ENCODE measurements at places on chromosomes 13 and 19.
A peak's percentile ranks its signal among the peaks of the same experiment; 100 is the strongest.

DNA sequence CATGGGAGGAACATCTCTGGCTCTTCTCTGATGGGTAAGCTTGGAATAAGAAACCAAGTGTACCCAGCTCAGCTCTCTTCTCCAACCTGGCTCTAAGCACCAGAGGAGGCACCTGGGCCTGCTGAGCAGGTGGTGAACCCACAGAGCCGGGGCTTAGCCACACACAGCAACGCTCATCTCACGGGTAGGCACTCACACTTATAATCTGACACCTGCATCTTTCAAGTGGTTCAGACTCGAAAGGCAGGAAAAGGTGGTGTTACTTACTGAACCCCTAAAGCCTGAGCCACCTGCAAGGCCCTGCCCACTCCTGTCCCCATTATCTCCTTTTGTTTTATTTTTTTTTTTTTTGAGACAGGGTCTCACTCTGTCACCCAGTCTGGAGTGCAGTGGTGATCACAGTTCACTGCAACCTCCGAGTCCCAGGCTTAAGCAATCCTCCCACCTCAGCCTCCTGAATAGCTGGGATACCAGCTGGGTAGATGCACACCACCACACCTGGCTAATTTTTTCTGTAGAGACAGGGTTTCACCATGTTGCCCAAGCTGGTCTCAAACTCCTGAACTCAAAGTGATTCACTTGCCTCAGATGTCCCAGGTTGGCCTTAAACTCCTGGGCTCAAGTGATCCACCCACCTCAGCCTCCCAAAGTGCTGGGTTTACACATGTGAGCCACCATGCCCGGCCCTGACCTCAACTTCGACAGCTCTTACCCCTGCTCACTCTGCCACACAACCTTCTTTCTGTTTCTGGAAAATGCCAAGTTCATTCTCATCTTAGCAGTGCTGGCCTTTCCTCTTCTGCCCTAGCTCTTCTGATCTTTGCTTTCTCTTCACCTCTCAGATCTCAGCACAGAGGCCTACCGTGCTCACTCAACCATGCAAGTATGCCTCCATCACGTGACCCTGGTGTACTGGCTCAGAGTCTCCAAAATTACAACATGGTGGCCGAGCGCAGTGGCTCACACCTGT is 9.7 kb downstream of the FBXL12 start:
- DNase-seq: no peak

GRCh38 chr19:20444202-20444885 is 121.2 kb downstream of the ZNF737 start:
- no peak for DNase-seq

DNA sequence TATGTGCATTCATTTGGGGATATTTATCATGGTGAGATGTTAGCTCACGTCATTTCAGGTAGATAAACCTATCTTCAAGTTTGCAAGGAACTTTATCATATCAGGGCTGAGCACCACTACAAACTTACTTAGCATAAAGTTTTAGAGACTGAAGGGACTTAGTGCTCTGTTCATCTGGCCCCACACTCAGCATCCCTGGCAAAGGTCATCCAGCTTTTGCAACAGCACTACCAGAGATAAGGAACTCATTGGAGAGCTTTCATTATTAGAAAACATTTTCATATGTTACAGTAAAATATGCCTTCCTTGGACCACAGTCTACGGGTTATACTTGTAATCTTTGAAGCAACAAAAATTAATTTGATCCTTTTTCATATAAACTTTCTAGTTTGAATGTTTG is 263.4 kb downstream of the POU4F1 start:
- DNase-seq: peak; percentile 5

GRCh38 chr19:18776736-18777135 is 14.4 kb downstream of the COMP start:
- DNase-seq: no peak

GRCh38 chr13:106156468-106156867 is 379.0 kb downstream of the EFNB2 start:
- DNase-seq: no peak

DNA sequence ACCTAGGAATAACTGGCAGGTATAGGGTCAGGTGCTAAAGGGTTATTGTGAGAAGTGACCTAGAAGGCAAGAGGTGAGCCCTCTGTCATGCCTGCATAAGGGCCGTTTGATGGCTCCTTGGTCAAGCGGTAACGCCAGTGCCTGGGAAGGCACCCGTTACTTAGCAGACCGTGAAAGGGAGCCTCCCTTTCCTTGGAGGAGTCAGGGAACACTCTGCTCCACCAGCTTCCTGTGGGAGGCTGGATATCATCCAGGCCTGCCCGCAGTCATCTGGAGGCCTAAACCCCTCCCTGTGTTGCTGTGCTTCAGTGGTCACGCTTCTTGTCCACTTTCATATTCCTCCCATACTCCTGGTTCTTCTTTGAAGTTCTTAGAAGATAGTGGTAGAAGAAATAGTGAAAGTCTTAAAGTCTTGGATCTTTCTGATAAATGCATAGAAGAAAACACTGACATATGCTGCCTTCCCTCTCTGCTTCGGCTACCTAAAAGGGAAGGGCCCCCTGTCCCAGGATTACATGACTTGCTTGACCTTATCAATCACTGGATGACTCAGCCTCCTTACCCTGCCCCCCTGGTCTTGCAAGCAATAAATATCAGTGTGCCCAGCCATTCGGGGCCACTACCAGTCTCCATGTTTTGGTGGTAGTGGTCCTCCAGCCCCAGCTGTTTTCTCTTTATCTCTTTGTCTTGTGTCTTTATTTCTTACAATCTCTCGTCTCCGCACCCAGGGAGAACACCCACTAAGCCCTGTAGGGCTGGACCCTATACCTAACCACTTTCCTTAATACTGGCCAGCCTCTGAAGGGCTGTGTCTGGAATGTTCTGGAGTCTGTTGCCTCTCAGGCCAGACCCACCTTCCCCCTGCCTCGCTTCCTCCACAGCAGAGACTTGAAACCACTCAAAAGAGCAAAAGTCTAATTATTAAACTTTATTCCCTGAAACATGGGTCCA is 16.1 kb upstream of the ABCC4 start:
- no peak for DNase-seq

DNA sequence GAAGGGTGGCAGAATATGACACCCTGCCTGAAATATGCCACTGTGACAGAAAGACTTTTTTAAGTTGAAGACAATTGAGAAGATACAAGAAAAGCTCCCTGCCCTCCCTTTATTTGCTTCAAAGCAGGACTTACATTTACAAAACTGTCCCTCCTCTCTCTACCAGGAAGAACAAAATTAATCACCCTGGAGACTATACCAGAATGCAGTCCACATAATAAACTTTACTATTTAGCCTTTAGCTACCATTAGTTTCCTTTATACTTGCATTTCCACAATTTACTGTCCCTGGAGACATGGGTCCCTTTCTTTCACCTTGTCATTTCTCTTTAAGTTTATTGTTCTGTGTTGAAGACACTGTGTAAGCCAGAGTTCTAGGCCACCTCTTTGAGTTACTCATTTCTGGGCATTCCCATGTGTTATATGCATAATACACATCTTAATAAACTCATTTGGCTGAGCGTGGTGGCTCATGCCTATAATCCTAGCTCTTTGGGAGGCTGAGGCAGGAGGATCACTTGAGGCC is 238.8 kb downstream of the RFC3 start:
- DNase-seq: no peak

GRCh38 chr13:25200783-25201182 is 28.7 kb upstream of the AMER2 start:
- DNase-seq: no peak

Measured in HuH-7 (cell line).